Urinary bladder (tissue), 4 donors: ENCODE measurements at places on chromosomes 5 and 9.

GRCh38 chr5:31537851-31538250 lies 5.8 kb downstream of the C5orf22 start:
- no peak for DNase-seq

- no peak for DNase-seq
Measured at GRCh38 chr5:36590513-36591286, 15.7 kb upstream of the SLC1A3 start.

- DNase-seq = no peak
Measured at GRCh38 chr9:88280816-88281382, 107.3 kb upstream of the SPIN1 start.

GRCh38 chr9:77021922-77022782 lies 2.7 kb downstream of the FOXB2 start:
- DNase-seq = no peak

DNA sequence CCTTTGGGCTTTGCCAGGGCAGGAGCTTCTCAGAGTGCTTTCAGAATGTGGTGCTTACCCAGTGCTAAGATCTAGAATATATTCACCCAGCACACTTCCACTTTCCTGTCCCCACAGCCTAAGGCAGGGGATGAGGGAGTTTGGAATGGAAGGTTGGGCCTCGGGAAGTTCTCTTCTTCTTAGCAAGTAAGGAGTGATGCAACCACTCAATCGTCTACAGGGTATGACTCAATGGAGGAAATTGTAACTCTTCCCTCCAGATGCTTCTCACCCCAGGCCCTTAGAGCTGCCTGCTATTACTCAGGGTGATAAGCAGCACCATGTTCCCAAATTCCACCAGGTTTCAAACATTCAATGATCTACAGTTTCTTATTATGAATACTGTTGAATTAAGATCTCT lies 30.8 kb upstream of the AGGF1 start:
- DNase-seq = no peak

GRCh38 chr5:137491121-137491520 lies 8.0 kb downstream of the SPOCK1 start:
- DNase-seq = no peak

DNA sequence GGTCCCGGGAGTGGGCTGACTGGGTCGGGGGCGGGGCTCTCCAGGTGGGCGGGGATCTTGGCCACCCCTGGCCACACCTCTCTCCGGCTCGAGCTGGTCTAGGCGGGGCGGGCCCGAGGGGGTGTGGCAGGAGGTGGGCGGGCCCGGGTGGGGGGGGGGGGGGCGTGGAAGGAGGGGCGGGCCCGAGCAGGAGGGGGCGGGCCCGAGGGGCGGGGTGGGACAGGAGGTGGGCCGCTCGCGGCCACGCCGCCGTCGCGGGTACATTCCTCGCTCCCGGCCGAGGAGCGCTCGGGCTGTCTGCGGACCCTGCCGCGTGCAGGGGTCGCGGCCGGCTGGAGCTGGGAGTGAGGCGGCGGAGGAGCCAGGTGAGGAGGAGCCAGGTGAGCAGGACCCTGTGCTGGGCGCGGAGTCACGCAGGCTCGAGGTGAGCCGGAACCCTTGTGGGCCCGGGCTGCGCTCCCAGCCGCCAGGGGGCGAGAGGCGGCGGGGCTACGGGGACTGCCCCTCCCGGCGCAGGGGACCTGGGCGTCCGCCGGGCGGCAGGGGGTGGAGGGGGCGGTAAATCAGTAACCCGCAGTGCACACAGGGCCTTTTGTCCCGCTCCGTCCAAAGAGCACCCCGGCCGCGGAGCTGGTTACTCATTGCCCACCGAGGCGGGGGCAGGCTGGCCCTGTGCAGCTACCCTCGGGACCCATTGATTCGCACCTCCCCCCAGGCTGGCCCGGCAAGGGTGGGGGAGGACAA lies at the start of gene FGFR4:
Gene FGFR4 (plus strand): TSS at position 262 of the 744 bp plus-strand sequence. CDS start 2,688 bp downstream, outside the sequence.
- peak; percentile 21 for DNase-seq
